Stimulated activated CD4-positive, alpha-beta T cell treated with anti-CD3 and anti-CD28 coated beads, Interleukin-15, amount 100 ng/mL, for 1 hour (primary cell): ENCODE measurements at places on chromosomes 12 and 14.

GRCh38 chr12:71186571-71187288, 28.9 kb upstream of the TSPAN8 start:
- no peak for DNase-seq

DNA sequence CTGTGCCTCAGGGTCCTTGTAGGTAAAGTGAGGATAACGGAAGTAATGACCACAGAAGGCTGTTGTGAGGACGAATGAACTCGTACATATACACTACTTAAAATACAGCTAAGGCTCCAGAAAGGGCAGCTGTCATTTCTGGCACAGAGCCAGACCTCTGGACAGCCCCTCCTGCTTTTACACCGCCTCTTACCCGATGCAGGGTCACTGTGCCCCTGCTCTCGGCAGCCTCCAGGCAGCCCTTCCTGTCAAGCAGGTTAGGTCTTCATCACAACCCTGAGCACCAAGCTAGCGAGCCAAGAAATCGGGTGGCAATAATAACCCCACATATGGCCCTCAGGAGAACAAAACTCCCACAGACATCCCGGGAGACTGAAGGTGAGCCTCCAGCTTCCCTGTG, 8.5 kb downstream of the TMEM229B start:
- no peak for DNase-seq

DNA sequence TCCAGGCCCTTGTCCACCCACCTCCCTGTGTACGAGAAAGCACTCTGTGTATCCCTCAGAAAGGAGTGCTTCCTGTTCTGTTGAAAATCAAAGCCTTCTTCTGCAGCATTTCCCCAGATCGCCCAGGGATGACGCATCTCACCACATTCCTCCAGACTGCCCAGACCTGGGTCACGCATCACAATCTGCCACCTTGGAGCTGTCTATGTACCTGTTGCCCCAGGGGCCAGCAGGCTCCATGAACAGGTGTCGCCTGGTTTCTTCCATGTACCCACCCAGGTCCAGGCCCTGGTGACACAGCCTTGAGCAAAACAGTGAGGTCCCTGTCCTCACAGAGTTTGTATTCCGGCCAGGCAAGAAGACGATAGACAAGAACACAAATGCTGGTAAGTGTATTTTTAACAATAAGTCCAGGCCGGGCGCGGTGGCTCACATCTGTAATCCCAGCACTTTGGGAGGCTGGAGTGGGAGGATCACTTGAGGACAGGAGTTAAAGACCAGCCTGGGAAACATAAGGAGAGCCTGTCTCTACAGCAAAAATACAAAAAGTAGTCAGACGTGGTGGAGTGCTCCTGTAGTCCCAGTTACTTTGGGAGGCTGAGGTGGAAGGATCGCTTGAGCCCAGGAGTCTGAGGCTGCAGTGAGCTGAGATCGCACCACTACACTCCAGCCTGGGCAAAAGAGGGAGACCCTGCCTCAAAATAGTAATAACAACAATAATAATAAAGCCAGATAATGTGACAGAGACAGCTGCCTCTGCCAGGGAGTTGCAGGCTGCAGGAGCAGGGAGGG, 6.8 kb upstream of the PPP1R13B start:
- no peak for DNase-seq

GRCh38 chr14:74737753-74738325, 24.9 kb downstream of the FCF1 start:
- no peak for DNase-seq

DNA sequence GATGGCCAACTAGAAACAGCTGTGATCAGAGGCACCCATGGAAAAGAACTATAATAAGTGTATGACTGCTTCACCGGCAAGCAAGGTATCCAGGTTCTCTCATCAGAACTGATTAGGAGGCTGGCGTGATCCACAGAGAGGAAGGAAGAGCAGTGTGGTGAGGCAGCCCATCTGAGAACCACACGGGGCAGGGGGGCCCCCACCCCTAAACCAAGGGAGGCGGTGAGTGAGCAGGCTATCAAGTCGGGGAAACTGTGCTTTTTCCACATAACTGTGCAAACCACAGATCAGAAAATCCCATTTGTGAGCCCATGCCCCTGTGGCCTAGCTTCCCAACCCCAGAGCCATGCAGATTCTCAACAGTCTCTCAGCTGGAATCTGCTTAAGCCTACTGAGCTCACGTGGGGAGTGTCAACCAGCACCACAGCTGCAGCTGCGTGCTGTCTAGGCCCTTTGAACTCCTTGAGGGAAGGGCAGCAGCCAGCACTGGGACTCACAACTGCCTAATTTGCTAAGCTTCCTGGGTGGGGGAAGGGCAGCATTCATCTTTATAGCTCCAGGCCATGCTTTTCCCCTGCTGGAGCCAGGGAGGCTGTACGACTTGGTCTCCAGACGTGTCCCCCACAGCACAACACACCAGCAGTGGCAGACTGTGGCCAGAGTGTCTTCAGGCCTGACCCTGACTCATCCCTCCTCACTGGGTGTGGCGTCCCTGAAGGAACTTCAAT, 444.4 kb upstream of the ATP2B1 start:
- DNase-seq, result no peak

GRCh38 chr12:6125310-6125608, 789 bp upstream of the VWF start:
- no peak for DNase-seq

GRCh38 chr14:76971549-76971948, 57.0 kb downstream of the IRF2BPL start:
- DNase-seq, result no peak

GRCh38 chr14:103984196-103984595, 41.9 kb upstream of the RD3L start:
- no peak for DNase-seq

- no peak for DNase-seq
These were observed 18.0 kb upstream of the TCP11L2 start for GRCh38 chr12:106284358-106285105.

- no peak for DNase-seq
These were observed 234.7 kb downstream of the BTG1 start for GRCh38 chr12:91910871-91911388.

GRCh38 chr12:57086493-57087009, 2.4 kb upstream of the NAB2 start:
- no peak for DNase-seq

- DNase-seq, result no peak
These were observed 135.8 kb downstream of the INSM2 start for GRCh38 chr14:35669782-35670181.

GRCh38 chr14:95786566-95786965, 72.6 kb upstream of the TCL1A start:
- DNase-seq, result no peak

- DNase-seq, result no peak
These were observed 51.3 kb upstream of the NPFF start for GRCh38 chr12:53558631-53559030.
